Transverse colon (tissue), 4 donors: ENCODE measurements at places on chromosomes 12 and 14. TPM values are rescaled to one million over a fixed set of nuclear protein-coding genes. Genes with fewer than 3 reads are reported as not detected.
A peak's percentile ranks its signal among the peaks of the same experiment; 100 is the strongest.

DNA sequence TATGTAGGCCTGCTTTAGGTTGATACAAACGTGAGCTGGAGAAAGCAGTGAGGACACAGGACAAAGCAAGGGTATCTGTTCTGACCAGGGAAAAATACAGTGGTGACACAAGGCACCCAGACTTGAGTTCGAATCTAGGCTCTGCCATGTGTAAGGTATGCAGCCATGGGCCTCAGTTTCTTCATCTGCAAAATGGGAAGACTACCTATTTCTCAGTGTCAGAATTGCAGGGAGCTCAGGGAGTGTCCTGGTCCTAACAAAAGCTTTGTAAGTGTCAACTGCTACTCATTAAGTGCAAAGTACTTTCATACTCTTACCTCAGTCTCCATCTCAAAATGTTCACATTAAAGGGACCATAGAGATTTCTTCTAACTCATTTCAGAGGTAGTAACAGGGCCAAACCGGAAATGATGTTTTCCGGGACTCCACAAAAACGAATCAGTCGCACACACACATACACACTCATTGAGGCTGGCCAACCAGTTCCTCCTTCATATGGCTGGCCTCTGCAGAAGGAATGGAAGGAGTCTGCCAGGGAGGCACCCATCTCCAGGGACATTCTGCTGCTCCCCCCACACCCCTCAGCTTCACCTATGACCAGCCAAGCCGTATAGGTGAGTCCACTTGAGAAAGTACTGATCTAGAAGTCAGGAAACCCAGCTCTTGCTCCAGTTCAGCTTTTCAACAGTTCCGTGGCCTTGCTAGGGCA, 7.8 kb downstream of the CTDSP2 start:
- H3K4me3 ChIP-seq, result peak overlapping the region; percentile 72
- H3K4me1 ChIP-seq, result peaks cover 100% of the 10 kb centered on the region
- DNase-seq, result no peak
- H3K36me3 ChIP-seq, result no peaks in the 10 kb centered on the region
- H3K27ac ChIP-seq, result peak overlapping the region; percentile 83

DNA sequence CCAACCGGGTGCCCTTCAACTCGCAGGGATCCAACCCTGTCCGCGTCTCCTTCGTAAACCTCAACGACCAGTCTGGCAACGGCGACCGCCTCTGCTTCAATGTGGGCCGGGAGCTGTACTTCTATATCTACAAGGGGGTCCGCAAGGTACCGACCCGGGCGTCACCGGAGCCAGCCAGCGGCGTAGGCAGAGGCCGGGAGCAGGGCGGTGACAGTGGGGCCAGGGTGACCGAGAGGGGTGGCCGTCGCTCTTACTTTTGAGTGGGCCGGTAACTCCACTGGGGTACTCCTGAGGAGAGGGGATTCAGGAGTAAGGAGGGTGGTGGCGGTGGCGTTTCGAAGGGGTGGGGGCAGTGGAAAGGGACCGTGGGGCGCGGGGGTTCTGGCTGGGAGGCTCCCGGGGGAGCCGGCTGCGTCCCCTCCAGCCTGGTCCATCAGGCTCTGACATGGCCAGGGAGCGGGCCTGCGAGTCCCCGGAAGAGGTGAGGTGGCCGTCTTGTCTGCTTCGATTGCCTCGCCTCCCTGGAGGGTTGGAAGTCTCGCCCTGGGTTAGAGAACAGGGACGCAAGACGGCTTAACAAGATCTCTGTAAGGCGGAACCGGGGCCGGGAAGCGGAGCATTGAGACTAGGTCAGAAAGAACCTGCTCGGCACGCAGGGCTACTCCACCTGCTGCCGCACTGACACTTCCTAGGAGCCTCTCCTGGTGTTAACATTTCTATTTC, 491 bp downstream of the WDR20 start:
- H3K4me1 ChIP-seq, result peaks cover 22% of the 10 kb centered on the region
- no peaks in the 10 kb centered on the region for H3K36me3 ChIP-seq
- peak; percentile 45 for DNase-seq
- H3K27me3 ChIP-seq, result no peaks in the 10 kb centered on the region
- H3K4me3 ChIP-seq, result peak overlapping the region; percentile 67

The ESPL1 gene
- total RNA-seq, result 31.8 TPM

The AQP2 gene
- total RNA-seq, result not detected

GRCh38 chr12:106342397-106343213, 14.9 kb upstream of the POLR3B start:
- no peaks in the 10 kb centered on the region for H3K36me3 ChIP-seq
- H3K4me3 ChIP-seq, result no peak overlapping the region
- no peaks in the 10 kb centered on the region for H3K27me3 ChIP-seq
- peak overlapping the region; percentile 71 for H3K27ac ChIP-seq

- no peak overlapping the region for H3K4me3 ChIP-seq
- no peak for DNase-seq
- H3K27ac ChIP-seq, result no peak overlapping the region
- H3K27me3 ChIP-seq, result no peaks in the 10 kb centered on the region
- H3K4me1 ChIP-seq, result no peaks in the 10 kb centered on the region
- H3K36me3 ChIP-seq, result no peaks in the 10 kb centered on the region
Measured at GRCh38 chr12:31849090-31849687, 110.0 kb upstream of the RESF1 start.

The TPPP2 gene
- not detected for total RNA-seq

- H3K4me3 ChIP-seq, result no peak overlapping the region
- no peaks in the 10 kb centered on the region for H3K27me3 ChIP-seq
- DNase-seq, result no peak
- H3K36me3 ChIP-seq, result no peaks in the 10 kb centered on the region
- H3K4me1 ChIP-seq, result peaks cover 22% of the 10 kb centered on the region
- no peak overlapping the region for H3K27ac ChIP-seq
Measured at GRCh38 chr12:116459011-116459875, 99.9 kb upstream of the MAP1LC3B2 start.

DNA sequence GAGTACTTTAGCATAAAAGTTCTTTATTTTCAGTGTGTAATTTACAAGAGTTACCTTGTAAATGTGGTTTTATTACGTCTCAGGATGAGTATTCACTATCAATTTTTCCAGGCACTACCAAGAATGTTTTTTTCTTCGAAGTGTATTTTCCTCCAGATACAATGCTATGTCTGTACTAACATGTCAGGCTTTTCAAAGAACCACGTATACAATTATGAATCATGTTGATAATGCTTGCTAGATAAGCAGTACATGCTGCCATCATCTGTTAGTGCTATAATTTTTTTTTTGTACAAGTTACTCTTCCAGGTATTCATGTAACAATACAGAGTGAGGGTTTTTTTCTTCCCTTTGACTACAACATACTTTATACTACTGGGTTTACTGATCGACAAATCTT, 5.6 kb upstream of the KANSL2 start:
- no peak overlapping the region for H3K4me3 ChIP-seq
- H3K36me3 ChIP-seq, result peaks cover 18% of the 10 kb centered on the region
- no peak for DNase-seq
- no peaks in the 10 kb centered on the region for H3K4me1 ChIP-seq

GRCh38 chr12:48789858-48790326, 1.0 kb upstream of the ADCY6 start:
- no peak for DNase-seq
- H3K27me3 ChIP-seq, result no peaks in the 10 kb centered on the region
- H3K4me1 ChIP-seq, result peaks cover 7% of the 10 kb centered on the region
- H3K27ac ChIP-seq, result peak overlapping the region; percentile 94
- peak overlapping the region; percentile 95 for H3K4me3 ChIP-seq

GRCh38 chr12:64687816-64688215, 71.4 kb downstream of the GNS start:
- no peak for DNase-seq
- peaks cover 13% of the 10 kb centered on the region for H3K4me1 ChIP-seq
- no peak overlapping the region for H3K4me3 ChIP-seq
- no peaks in the 10 kb centered on the region for H3K27me3 ChIP-seq
- H3K27ac ChIP-seq, result peak overlapping the region; percentile 64

- no peak overlapping the region for H3K4me3 ChIP-seq
- H3K27ac ChIP-seq, result no peak overlapping the region
- H3K27me3 ChIP-seq, result no peaks in the 10 kb centered on the region
- H3K4me1 ChIP-seq, result peaks cover 40% of the 10 kb centered on the region
- H3K36me3 ChIP-seq, result no peaks in the 10 kb centered on the region
- no peak for DNase-seq
Measured at GRCh38 chr12:27534765-27535161, 10.8 kb downstream of the PPFIBP1 start.

The ACSM4 gene
- not detected for total RNA-seq

The CLECL1 gene
- total RNA-seq, result not detected

DNA sequence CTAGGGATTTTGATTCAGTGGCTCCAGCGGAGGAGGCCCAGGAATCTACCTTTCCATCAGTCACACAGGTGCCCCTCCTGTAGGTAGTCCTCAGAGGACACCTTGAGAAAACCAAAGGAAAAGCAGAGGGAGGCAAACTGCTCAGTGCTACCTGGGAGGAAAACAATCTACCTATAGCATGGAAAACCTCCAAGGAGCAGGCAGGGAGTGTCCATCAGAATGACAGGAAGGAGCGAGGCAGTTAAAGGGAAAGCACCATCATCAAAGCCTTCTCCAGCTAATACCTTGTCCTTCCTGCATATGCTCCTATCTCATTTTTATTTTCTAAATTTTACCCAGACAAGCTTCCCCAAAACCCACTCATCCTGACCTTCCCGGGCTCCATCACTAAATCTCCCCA, 25.4 kb downstream of the DPF3 start:
- H3K4me1 ChIP-seq, result no peaks in the 10 kb centered on the region
- H3K36me3 ChIP-seq, result no peaks in the 10 kb centered on the region

DNA sequence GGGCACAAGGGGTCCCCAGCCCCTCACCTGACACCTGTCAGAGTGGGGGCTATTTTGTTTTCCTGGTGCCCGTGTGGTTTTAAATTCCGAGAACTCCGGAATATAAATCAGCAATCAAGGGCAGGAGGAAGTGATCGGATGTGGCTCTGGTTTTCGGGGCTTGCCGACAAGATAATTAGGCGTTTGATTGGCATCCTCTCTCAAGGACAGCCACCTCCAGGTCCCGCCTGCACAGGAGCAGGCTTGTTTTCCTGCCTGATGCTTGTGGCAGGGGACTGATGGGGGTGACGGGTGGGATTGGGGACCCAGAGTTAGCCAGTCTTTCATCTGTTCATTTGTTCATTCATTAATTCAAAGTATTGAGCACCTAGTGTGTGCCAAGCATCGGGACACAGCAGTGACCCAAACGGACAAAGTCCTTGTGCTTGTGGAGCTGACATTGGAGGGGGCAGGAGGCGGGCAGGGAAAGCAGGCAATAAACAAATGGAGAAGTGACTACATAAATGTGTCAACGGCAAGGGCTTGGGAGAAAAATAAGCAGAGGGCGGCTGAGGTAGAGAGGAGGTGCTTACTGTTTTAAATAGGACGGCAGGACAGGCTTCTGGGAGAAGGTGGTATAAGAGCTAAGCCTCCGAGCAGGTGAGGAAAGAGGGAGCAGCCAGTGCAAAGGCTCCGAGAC, 166.5 kb downstream of the PHETA1 start:
- H3K36me3 ChIP-seq, result no peaks in the 10 kb centered on the region
- no peak for DNase-seq
- no peaks in the 10 kb centered on the region for H3K4me1 ChIP-seq
- H3K27ac ChIP-seq, result no peak overlapping the region
- H3K4me3 ChIP-seq, result no peak overlapping the region
- H3K27me3 ChIP-seq, result peaks cover 20% of the 10 kb centered on the region

GRCh38 chr14:77375973-77376770, 722 bp downstream of the TMED8 start:
- no peaks in the 10 kb centered on the region for H3K36me3 ChIP-seq
- peak overlapping the region; percentile 80 for H3K4me3 ChIP-seq
- H3K4me1 ChIP-seq, result no peaks in the 10 kb centered on the region
- peak overlapping the region; percentile 88 for H3K27ac ChIP-seq
- peak; percentile 26 for DNase-seq
- H3K27me3 ChIP-seq, result no peaks in the 10 kb centered on the region

- no peaks in the 10 kb centered on the region for H3K4me1 ChIP-seq
- H3K27ac ChIP-seq, result no peak overlapping the region
- H3K27me3 ChIP-seq, result peaks cover 3% of the 10 kb centered on the region
Measured at GRCh38 chr12:49609875-49610154, 4.4 kb upstream of the FAM186B start.

DNA sequence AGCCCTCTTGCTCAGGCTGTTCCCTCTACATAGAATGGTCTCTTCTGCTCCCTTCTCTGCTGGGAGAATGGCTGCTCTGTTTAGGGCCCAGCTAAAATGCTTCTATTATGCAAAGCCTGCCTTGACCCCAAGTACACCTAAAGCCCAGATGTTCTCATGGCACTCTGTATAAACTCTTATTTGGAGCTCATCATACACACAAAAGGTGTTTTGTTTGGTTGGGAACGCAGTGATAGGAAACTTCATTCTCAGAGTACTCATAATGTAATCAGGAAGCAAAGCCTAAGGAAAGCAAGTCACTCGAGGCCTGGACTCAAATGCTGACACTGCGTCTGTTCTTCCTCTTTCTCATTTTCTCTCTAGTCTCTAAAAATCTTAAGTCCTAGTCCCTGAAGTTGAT, 38.2 kb upstream of the SYCP3 start:
- no peaks in the 10 kb centered on the region for H3K27me3 ChIP-seq
- H3K4me3 ChIP-seq, result no peak overlapping the region
- H3K36me3 ChIP-seq, result no peaks in the 10 kb centered on the region
- no peaks in the 10 kb centered on the region for H3K4me1 ChIP-seq
- H3K27ac ChIP-seq, result peak overlapping the region; percentile 30

The IGFBP6 gene
- 97.2 TPM for total RNA-seq

The CIROP gene
- not detected for total RNA-seq

- no peak for DNase-seq
- H3K27ac ChIP-seq, result no peak overlapping the region
- no peak overlapping the region for H3K4me3 ChIP-seq
Measured at GRCh38 chr12:118650586-118650960, 274.2 kb downstream of the SUDS3 start.

The GLT8D2 gene
- total RNA-seq, result 1.1 TPM

- H3K4me1 ChIP-seq, result peaks cover 8% of the 10 kb centered on the region
- H3K27me3 ChIP-seq, result peaks cover 53% of the 10 kb centered on the region
- H3K36me3 ChIP-seq, result no peaks in the 10 kb centered on the region
- H3K27ac ChIP-seq, result no peak overlapping the region
- DNase-seq, result peak; percentile 86
Measured at GRCh38 chr12:107903341-107904061, 129.0 kb downstream of the ASCL4 start.

The SLC7A7 gene
- total RNA-seq, result 24.9 TPM

DNA sequence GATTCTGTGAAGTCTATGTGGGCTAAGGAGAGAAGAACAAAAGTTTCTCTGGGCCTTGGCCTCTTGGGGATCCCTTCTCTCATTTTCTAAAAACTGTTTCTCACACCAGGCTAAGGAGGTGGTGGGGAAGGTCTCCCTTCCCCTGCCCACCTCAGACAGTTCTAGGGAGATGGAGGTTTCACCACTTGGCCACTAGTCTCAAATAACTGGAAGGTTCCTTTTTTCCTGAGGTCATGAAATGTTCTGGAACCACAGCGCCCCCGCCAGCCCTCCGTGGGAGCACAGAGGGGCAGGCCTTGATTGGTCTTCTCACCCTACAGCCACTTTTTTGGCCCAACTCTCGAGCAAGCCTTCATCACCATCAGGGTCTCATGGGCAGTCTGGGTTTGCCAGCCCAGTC, 12.6 kb downstream of the C12orf43 start:
- DNase-seq, result peak; percentile 57
- H3K27ac ChIP-seq, result no peak overlapping the region
- H3K36me3 ChIP-seq, result no peaks in the 10 kb centered on the region
- H3K27me3 ChIP-seq, result no peaks in the 10 kb centered on the region
- no peaks in the 10 kb centered on the region for H3K4me1 ChIP-seq
- H3K4me3 ChIP-seq, result no peak overlapping the region

- DNase-seq, result no peak
- H3K4me3 ChIP-seq, result no peak overlapping the region
- H3K36me3 ChIP-seq, result no peaks in the 10 kb centered on the region
- no peaks in the 10 kb centered on the region for H3K4me1 ChIP-seq
- H3K27ac ChIP-seq, result no peak overlapping the region
- H3K27me3 ChIP-seq, result peaks cover 17% of the 10 kb centered on the region
Measured at GRCh38 chr12:114013575-114014345, 47.6 kb upstream of the RBM19 start.

GRCh38 chr14:73789989-73790581, 61.5 kb upstream of the PTGR2 start:
- no peak overlapping the region for H3K4me3 ChIP-seq
- DNase-seq, result peak; percentile 56
- H3K27ac ChIP-seq, result peak overlapping the region; percentile 99
- no peaks in the 10 kb centered on the region for H3K27me3 ChIP-seq
- peaks cover 43% of the 10 kb centered on the region for H3K4me1 ChIP-seq
